GM18507 (cell line): ENCODE measurements at places on chromosomes 6 and 20.

GRCh38 chr20:63487116-63487764 lies 11.6 kb downstream of the EEF1A2 start:
- DNase-seq, result no peak

DNA sequence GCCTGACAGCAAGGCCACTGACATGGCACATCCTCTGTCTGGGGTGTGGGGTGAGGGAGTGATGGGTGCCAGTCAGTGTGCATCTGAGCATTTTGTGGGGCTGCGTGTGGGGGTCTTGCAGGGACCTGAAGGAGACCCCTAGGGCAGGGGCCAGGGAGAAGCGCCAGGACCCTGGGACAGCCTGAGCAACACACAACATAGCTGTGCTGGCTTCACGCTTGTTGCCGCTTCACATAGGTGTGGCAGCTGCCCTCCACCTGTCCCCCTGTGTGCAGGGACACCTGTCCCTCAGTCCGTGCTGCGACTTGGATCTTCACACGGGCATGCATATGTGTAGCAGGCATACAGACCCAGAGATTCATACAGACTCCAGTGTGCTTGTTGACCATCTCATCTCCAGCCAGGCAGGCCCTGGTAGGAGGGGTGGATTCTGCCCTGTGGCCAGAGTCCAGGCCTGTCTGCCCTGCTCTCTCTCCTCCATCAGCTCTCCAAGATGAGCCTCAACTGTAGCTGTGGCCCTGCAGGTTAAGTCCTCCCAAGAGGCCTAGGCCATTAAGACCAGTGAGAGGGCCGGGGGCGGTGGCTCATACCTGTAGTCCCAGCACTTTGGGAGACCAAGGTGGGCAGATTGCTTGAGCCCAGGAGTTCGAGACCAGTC lies 3.2 kb upstream of the NPBWR2 start:
- DNase-seq, result no peak

GRCh38 chr6:153842491-153842890 lies 196.5 kb upstream of the OPRM1 start:
- no peak for DNase-seq

- no peak for DNase-seq
Observed at GRCh38 chr20:57653546-57653900, 33.3 kb upstream of the ZBP1 start.

DNA sequence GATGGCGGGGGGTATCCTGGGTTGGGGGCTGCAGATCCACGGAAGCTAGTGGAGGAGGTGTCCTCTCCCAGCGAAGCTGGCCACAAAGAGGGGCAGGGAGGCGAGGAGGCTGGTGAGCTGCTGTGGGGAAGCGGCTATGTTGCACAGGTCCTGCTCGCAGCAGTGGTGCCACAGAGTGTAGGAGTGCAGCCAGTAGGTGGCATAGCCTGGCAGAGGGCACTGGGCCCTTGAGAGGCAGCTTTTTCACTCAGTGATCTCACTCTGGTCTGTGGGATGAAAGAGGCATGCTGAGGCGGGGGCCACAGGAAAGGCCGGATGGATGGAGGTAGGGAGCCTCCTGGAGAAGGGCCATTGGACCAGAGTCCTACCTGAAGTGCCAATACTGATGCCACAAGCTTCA lies 2.9 kb upstream of the LY6G6D start:
- DNase-seq, result no peak

DNA sequence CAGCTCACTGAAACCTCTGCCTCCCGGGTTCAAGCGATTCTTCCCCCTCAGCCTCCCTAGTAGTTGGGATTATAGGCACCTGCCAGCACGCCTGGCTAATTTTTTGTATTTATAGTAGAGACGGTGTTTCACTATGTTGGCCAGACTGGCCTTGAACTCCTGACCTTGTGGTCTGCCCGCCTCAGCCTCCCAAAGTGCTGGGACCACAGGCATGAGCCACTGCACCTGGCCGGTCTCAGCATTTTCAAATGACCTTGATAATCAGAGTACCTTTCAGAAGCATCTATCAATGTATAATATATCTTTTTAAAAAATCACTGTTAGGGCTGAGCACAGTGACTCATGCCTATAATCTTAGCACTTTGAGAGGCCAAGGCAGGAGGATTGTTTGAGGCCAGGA lies 143.0 kb downstream of the DOK5 start:
- DNase-seq, result no peak

DNA sequence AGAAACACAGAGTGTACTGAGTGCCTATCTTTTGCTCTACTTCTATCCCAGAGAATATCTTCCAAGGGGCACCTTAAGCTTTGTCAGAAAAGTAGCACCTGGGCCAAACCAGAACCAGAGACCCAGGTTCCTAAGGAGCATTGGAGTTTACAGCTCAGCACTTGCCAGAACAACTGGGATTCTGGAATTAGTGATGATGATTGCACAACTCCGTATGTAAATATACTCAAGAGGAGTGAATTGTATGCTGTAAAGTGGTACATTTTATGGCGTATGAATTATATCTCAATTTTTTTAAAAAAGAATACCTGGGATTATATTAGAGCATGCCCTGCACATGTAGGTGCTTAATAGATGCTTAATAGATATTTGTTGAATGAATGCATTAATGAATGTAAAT lies 36.2 kb upstream of the EPB41L1 start:
- DNase-seq, result no peak

GRCh38 chr6:119026822-119027221 lies 51.6 kb downstream of the FAM184A start:
- DNase-seq, result no peak

DNA sequence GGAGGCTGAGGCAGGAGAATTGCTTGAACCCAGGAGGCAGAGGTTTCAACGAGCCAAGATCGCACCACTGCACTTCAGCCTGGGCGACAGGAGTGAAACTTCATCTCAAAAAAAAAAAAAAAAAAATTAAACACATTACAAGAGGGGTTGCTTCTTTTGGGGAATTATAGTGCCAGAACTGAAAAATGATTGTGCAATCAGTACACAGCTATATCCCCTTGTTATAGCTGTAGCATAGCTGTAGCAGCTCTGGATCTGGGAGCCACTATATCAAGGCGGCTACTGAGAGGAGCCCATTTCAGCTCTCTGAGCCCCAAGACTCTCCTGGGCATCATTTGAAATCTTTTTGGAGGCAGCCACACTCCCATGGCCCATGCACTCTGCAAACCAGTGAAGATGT lies 334.3 kb downstream of the TFAP2A start:
- DNase-seq, result no peak

GRCh38 chr20:35730583-35731468 lies 11.2 kb downstream of the RBM39 start:
- no peak for DNase-seq

DNA sequence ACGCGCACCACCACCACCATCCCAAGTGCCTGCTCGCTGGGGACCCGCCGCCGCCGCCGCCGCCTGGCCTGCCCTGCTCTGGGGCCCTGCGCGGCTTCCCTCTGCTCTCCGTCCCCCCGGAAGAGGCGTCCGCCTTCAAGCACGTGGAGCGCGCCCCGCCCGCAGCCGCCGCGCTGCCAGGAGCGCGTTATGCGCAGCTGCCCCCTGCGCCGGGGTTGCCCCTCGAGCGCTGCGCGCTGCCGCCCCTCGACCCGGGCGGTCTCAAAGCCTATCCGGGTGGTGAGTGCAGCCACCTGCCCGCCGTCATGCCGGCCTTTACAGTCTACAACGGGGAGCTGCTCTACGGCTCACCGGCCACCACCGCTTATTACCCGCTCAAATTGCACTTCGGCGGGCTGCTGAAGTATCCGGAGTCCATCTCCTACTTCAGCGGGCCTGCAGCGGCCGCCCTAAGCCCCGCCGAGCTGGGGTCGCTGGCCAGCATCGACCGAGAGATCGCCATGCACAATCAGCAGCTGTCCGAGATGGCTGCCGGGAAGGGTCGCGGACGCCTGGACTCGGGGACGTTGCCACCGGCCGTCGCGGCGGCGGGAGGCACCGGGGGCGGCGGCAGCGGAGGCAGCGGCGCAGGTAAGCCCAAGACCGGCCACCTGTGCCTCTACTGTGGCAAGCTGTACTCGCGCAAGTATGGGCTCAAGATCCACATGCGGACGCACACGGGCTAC lies 7.2 kb downstream of the PRDM13 start:
- DNase-seq, result no peak

GRCh38 chr20:57092112-57092899 lies 174.1 kb downstream of the BMP7 start:
- DNase-seq, result peak; percentile 30

- peak; percentile 47 for DNase-seq
Observed at GRCh38 chr20:36491901-36492617, 49.3 kb upstream of the MYL9 start.

- no peak for DNase-seq
Observed at GRCh38 chr6:145836772-145837171, 22.2 kb upstream of the FBXO30 start.

DNA sequence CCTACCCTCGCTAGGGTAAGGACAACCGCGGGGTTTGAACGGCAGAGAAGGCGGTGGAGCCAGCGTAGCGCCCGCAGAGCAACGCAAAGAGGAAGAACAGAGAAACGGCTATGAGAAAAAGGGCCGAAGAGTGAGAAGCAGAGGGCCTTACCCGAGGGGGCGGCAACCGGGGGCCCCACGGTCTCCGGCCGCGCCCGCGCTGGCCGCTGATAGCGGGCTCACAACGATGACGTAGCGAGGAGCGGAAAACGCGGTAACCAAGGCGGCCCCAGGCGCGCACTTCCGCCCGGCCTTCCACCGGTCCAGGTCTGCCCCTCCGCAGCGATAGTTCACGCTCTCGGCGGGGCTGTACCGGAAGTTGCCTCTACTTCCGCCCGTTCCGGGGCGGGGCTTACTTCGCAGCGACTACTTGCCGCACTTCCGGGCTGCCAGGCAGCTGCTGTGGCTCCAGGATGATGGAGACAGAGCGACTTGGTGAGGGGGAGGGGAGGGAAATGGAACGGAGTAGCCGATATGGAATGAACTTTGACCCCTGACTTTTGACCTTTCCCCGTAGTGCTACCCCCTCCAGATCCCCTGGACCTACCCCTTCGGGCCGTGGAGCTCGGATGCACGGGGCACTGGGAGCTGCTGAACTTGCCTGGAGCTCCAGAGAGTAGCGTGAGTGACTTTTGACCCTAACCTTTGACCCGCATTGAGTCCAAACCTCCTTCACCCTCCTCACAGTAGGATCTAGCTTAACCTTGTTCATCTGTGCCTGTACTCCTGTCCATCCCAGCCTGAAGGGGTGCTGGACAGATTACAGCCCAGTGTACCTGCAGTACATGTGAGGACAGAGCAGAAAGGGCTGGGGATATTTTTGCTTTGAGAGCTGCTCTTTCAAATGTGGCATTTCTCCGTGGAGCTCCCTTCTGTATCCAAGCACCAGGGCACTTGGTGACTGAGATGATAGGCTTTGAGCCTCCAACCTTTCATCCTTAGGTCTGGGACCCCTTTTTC lies at the start of the genes NELFE and SKIC2:
TSS of gene NELFE (minus strand) at position 231 of the 999 bp plus-strand sequence. CDS start 525 bp downstream, outside the sequence.
TSS of gene SKIC2 (plus strand) at position 435 of the 999 bp plus-strand sequence. CDS start at position 453, 18 bp downstream.
- peak; percentile 100 for DNase-seq

- no peak for DNase-seq
Observed at GRCh38 chr6:157019115-157019641, 242.0 kb downstream of the ARID1B start.

DNA sequence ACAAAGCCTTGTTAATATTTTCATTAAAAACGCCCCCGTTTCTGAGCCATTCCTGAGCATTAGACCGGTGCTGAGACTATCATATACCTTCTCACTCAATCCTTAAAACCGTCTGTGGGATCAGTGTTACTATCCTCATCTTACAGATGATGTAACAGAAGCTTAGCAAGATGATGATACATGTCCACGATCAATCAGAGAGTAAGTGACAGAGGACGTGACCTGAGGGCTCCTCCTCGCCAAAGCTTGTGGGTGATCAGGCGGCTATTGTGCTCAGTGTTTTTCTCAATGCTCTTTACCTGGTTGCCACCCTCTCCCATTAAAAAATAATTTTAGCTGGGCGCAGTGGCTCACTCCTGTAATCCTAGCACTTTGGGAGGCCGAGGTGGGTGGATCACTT lies 113.1 kb downstream of the MTHFD1L start:
- DNase-seq, result no peak

DNA sequence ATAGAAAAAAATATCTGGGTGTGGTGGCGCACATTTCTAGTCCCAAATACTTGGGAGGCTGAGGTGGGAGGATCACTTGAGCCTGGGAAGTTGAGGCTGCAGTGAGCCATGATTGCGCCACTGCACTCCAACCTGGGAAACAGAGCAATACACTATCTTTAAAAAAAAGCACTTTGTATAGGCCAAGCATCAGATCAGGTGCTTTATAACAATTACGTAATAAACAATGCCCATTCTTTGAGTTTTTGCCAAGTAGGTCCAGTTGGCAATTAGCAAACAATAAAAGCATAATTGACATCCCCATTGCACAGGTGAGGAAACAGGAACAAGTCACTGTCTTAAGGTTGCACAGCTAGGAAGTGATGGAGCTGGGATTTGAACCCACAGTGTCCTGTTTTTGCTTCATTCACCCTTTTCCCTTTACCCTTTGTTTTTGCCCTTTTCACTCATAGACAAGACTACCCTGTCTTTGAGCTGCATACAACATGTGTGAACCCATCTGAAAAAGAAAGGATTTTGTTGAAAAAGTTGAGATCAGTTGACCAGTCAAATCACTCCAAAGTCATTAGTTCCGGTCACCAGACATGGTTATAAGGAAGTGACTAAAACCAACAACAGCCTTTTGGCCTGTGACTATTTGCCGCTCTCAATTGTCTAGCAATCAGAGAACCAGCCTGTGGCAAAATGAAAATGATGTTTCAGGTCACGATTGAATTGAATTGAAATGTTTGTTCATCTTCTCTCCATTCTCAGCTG lies 303.6 kb downstream of the TFAP2C start:
- DNase-seq, result no peak

- no peak for DNase-seq
Observed at GRCh38 chr6:92849636-92850035, 569.7 kb downstream of the EPHA7 start.

DNA sequence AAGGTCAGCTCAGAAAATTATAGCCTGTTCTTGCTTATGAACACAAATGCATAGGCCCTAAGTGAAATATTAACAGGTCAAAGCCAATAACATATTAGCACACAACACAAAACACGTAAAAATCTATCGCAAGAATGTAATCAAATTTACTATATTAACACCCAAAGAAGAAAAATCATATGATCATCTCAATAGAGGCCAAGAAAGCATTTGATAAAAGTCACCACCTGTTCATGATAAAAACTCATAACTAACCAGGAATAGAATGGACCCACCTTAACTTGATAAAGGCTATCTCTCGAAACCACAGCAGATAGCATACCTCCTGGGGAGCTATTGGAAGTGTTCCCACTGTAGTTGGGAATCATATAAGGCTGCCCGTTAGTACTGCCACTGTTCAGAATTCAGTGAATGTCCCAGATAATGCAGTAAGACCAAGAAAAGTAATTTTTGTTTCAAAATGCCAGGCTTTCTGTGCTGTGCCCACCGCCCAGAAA lies 21.6 kb downstream of the POFUT1 start:
- DNase-seq, result no peak

DNA sequence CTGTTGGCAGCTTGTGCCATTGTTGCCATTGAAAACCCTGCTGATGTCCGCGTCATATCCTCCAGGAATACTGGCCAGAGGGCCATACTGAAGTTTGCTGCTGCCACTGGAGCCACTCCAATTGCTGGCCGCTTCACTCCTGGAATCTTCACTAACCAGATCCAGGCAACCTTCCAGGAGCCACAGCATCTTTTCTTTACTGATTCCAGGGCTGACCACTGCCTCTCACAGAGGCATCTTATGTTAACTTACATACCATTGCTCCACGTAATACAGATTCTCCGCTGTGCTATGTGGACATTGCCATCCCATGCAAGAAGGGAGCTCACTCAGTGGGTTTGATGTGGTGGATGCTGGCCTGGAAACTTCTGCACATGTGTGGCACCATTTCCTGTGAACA lies 221.8 kb upstream of the FAM83B start:
- no peak for DNase-seq

- peak; percentile 86 for DNase-seq
Observed at GRCh38 chr20:62861726-62862336, at the start of gene TCFL5. Gene TCFL5 (minus strand): TSS chr20:62861822. CDS start chr20:62861670, 152 bp downstream.

GRCh38 chr6:887583-888235 lies 194.8 kb upstream of the EXOC2 start:
- no peak for DNase-seq
